NCI-H187 treated with DMSO at 0.1 percent for 48 hours (cell line): ENCODE measurements at places on chromosomes 5 and 9.

GRCh38 chr5:81724571-81724970 is 26.3 kb downstream of the SSBP2 start:
- no peak for DNase-seq

DNA sequence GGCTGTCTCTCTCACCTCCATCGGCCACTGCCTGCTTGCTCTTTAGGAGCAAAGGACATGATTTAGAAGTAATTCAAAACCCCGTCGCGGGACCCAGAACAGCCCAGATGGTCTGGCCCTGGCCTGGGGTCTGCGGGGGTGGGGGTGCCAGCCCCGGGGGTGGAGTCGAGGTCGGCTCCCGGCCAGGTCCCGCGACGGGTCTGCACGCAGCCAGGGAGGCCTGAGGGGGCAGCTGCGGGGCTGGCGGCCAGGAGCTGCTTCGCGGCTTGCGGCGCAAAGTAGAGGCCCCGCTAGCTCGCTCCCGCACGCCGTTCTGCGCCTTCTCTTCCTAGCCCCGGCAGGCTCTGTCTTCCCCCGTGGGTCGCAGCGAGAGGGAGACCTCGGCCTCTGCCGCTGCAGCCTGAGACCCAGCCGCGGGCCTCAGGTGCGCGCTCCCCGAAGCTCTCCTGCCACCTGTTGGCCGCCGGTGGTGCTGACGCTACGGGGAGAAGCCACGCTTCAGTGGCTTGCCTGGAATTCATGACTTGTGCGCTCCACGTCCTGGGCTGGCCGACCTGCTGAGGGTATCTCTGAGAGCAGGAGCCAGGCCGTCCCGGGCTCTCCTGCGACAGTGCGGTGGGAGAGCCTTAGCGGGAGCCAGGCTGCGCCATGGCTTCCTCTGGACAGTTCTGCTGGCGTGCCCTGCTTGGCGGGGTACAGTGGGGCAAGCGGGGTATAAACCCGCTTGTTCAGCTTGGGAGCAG is 157.2 kb upstream of the PITX1 start:
- peak; percentile 3 for DNase-seq

- DNase-seq = no peak
Measured at GRCh38 chr5:159202151-159202550, 7.2 kb downstream of the RNF145 start.

DNA sequence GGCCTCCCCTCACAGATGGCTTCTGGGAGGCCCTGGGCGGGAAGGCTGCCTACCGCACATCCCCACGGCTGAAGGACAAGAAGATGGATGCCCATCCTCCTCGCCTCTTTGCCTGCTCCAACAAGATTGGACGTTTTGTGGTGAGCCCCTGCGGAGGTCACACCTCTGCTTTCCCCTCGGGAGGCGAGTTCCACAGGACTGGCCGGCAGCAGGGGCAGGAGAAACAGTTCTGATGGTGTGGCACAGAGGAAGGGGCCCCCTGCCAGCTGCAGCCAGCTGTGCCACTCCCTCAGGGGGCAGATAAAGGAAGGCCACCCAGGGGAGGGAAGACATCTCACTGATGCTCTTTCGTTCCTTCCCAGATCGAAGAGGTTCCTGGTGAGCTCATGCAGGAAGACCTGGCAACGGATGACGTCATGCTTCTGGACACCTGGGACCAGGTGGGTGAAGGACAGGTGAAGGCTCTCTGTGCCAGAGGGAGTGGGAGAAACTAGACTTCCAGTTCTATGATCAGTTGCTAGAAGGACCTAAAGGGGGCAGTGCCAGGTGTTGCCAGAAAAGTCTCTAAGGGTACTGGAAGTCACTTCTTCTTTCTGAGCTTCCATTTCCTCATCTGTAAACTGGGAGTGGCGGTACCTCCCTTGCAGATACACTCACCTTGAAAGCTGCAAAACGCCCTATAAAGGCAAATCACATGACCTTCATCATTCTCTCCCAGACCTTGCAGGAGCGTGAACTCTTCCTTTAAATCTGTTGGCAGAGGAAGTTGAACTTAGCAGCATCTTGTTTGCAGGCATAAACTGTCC is 41.0 kb downstream of the STOM start:
- no peak for DNase-seq
